Left lung (tissue), 14 donors: ENCODE measurements at places on chromosomes 4 and X. TPM values are rescaled to one million over a fixed set of nuclear protein-coding genes. Genes with fewer than 3 reads are reported as not detected.

Gene QRFPR
- 1.6 TPM for polyA plus RNA-seq

Gene MAGEB17
- polyA plus RNA-seq, result 0.11 TPM

Gene MECP2
- 30.6 TPM for polyA plus RNA-seq

Gene CT55
- polyA plus RNA-seq, result 0.23 TPM

Gene CLNK
- polyA plus RNA-seq, result 0.23 TPM

Gene FGD1
- polyA plus RNA-seq, result 17.7 TPM

DNA sequence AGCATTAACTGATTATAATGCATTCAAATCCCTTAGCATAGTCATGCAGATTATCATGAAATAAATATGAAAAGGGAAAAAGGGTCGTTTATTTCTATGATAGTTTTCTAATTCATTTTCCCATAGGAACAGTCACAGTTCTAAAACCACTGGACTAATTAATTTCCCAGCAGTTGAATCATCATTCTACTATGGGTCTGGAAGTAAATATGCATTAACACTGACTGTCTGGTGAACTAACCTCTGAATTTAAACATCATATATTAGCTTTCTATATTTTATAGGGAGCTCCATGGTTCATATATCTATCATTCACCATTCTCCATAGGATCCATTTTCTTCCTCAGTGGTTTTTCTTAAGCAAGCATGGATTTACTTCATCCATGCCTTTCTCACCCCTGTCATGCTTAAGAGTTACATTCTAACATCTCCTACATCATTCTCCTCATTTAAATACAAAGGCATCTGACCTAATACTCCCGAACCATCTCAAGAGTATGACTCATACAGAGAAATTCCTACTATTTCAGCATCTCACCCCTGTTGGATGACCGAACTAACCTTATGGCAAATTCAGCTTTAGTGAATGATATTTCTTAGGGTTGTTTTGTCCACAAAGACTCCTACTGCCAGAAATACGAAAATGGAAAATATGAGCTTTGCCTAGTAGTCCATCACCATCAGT, 198.7 kb upstream of the ADAMTS3 start:
- H3K27ac ChIP-seq, result peak overlapping the region; percentile 24
- no peaks in the 10 kb centered on the region for H3K36me3 ChIP-seq
- no peak for DNase-seq
- H3K4me3 ChIP-seq, result no peak overlapping the region
- H3K4me1 ChIP-seq, result no peaks in the 10 kb centered on the region

DNA sequence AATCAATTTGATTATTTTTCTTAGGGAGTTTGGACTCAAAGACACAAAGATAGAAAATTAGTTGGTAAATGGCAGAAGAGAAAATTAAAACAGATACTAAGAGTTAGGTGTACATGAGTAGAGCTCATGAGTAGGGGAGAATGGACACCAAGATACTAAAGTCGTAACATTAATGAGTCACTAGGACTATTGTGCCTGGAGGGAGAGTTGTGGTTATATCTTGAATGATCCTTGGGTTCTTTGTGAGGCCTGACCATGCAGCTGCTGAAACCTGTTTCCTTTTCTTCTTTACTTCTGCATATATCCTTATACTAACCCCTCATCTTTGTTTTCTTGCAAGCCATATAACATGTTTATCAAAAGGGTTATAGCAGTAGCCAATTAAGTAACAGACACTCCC, 532.8 kb downstream of the RPA4 start:
- H3K36me3 ChIP-seq, result no peaks in the 10 kb centered on the region
- no peaks in the 10 kb centered on the region for H3K4me1 ChIP-seq
- H3K27ac ChIP-seq, result no peak overlapping the region
- no peak for DNase-seq
- no peak overlapping the region for H3K4me3 ChIP-seq

- no peaks in the 10 kb centered on the region for H3K27me3 ChIP-seq
- DNase-seq, result no peak
- H3K4me1 ChIP-seq, result no peaks in the 10 kb centered on the region
- H3K4me3 ChIP-seq, result no peak overlapping the region
- H3K27ac ChIP-seq, result no peak overlapping the region
- no peaks in the 10 kb centered on the region for H3K36me3 ChIP-seq
These were observed 951.5 kb upstream of the SLIT2 start for GRCh38 chr4:19300213-19300612.

DNA sequence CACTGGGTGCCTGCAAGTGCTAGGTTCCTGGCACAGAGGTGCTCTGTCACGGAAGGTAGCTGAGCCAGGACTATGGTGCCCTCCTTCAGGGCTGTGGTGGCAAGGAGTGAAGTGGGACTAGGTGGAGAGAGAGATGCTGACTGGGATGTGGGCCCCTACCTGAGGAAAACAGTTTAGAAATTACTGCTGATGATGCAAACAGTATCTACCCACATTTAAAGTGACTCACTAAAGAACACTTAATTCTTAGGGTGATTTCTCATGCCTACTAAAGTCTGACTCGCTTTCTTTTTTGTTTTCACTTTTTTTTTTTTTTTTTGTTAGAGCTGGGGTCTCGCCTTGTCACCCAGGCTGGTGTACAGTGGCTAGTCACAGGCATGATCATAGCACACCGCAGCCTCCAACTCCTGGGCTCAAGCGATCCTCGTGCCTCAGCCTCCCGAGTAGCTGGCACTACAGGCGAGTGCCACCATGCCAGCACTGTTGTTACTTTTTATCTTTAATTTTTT, 3.1 kb downstream of the ZNF185 start:
- no peaks in the 10 kb centered on the region for H3K36me3 ChIP-seq
- no peaks in the 10 kb centered on the region for H3K4me1 ChIP-seq
- no peaks in the 10 kb centered on the region for H3K27me3 ChIP-seq

- no peak overlapping the region for H3K4me3 ChIP-seq
- no peak overlapping the region for H3K27ac ChIP-seq
- DNase-seq, result no peak
- H3K4me1 ChIP-seq, result no peaks in the 10 kb centered on the region
- H3K27me3 ChIP-seq, result no peaks in the 10 kb centered on the region
These were observed 157.1 kb upstream of the RBPJ start for GRCh38 chr4:26163425-26164362.

DNA sequence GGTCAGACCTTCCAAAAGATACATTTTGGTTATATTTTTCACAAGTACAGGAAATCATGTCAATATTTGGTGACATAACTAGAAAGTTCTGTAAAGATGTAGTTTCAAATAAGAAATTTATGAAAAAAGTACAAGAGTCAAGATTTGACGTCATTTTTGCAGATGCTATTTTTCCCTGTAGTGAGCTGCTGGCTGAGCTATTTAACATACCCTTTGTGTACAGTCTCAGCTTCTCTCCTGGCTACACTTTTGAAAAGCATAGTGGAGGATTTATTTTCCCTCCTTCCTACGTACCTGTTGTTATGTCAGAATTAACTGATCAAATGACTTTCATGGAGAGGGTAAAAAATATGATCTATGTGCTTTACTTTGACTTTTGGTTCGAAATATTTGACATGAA, 536 bp downstream of the UGT2B7 start:
- no peak overlapping the region for H3K4me3 ChIP-seq
- no peak overlapping the region for H3K27ac ChIP-seq
- no peaks in the 10 kb centered on the region for H3K27me3 ChIP-seq
- DNase-seq, result no peak
- H3K4me1 ChIP-seq, result no peaks in the 10 kb centered on the region

DNA sequence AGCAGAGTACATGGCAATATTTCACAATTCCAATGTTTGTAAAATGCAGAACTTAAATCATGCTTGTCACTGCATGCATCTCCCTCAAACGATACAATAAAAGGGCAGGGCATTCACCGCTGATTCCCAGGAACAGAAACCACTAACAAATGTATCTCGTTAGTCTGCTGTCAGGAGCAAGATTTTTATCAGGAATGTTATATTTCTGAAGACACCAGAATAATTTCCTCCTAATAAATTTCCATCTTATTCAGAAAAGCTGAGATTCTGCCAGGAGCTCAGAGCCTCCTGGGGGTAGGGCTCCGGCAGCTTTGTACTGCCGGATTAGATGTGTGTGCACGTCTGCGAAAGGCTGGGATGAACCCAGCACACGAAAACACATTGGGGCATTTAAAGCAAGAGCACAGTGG, 54.0 kb upstream of the LDB2 start:
- no peak for DNase-seq
- H3K27ac ChIP-seq, result no peak overlapping the region
- no peaks in the 10 kb centered on the region for H3K27me3 ChIP-seq

DNA sequence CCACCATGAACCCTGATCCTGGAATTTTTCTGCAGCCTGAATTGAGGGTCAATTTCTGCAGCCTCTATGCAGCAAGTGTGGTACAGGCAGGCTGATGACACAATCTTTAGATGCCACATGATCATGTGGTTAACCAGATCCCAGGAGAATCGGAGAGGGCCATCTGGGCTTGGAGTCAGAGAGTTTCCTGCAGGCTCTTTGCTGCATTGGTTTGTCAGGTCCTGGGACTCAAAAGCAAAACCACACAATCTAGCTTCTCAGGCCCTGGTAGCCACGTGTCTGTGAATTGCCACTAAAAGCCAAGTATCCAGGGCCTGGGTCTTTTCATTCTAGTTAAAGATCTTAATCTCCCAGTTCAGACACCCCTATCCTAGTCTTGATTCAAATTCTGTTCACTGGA, 464.5 kb downstream of the BCOR start:
- H3K27me3 ChIP-seq, result no peaks in the 10 kb centered on the region
- no peaks in the 10 kb centered on the region for H3K36me3 ChIP-seq
- H3K4me3 ChIP-seq, result no peak overlapping the region

GRCh38 chrX:2517055-2517454, 16.3 kb upstream of the DHRSX start:
- no peak overlapping the region for H3K4me3 ChIP-seq
- no peaks in the 10 kb centered on the region for H3K36me3 ChIP-seq
- no peak overlapping the region for H3K27ac ChIP-seq
- H3K27me3 ChIP-seq, result no peaks in the 10 kb centered on the region

GRCh38 chr4:7767526-7767925, 172.1 kb downstream of the AFAP1 start:
- H3K4me3 ChIP-seq, result no peak overlapping the region
- H3K4me1 ChIP-seq, result no peaks in the 10 kb centered on the region
- H3K27me3 ChIP-seq, result no peaks in the 10 kb centered on the region
- H3K27ac ChIP-seq, result no peak overlapping the region

DNA sequence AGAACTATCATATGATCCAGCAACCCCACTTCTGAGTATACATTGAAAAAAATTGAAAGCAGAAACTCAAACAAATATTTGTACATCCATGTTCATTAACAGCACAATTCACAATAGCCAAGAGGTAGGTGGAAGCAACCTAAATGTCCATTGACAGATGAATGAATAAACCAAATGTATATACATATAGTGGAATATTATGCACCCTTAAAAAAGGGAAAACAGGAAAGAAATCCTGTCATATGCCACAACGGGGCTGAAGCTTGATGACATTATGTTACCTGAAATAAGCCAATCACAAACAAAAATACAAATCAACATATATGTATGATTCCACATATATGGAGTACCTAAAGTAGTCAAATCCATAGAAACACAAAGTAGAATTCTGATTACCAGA, 68.0 kb downstream of the ZAR1 start:
- no peaks in the 10 kb centered on the region for H3K27me3 ChIP-seq
- H3K4me1 ChIP-seq, result no peaks in the 10 kb centered on the region
- no peaks in the 10 kb centered on the region for H3K36me3 ChIP-seq
- no peak overlapping the region for H3K27ac ChIP-seq
- DNase-seq, result no peak
- no peak overlapping the region for H3K4me3 ChIP-seq

DNA sequence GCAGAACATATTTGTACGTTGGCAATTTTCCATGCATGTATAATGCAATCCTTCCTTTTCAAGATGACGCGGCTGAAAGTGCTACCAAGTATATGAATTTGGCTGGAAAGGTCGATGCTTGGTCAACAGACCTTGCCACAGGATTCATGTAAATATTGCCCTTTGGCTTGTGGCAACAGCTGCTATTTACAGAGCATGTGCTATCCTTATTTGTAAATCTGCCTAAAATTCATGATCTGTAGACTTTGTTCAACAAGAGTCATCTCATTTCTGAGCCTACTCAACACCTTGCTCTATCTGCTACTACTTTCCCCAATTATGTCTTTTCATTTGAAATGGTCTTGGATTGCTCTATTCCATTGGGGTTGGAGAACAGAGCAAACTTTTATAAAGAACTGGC, 1.9 kb upstream of the SMARCA1 start:
- H3K27me3 ChIP-seq, result no peaks in the 10 kb centered on the region
- H3K4me1 ChIP-seq, result no peaks in the 10 kb centered on the region
- no peak overlapping the region for H3K27ac ChIP-seq
- DNase-seq, result no peak
- H3K36me3 ChIP-seq, result no peaks in the 10 kb centered on the region

- H3K27ac ChIP-seq, result no peak overlapping the region
- H3K27me3 ChIP-seq, result no peaks in the 10 kb centered on the region
- DNase-seq, result no peak
- no peaks in the 10 kb centered on the region for H3K36me3 ChIP-seq
- peaks cover 8% of the 10 kb centered on the region for H3K4me1 ChIP-seq
These were observed 728 bp upstream of the HGFAC start for GRCh38 chr4:3440979-3441500.

DNA sequence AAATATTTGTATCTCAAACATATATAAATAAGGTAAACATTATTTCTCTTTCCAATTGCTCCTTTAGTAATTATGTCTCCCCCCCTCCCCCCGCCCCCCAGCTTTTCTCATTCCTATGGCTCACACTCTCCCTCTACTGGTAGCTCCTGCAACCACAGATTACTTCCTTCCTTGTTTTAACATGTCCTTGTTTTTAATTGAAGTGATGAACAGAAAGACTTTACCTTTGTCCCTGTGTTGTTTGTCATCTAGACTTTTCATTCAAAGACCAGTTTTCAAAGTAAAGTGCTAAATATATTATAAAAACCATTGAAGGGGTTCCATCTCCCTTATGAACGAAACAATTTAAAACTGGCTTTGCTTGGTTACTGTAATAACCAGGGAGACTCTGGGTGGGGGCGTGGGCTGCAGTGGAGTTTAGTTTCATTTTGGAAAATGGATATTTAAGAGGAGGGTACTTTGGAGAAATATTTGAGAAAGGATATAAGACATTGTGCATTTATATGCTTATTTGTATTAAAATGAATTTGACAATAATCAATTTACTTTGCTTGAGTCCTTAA, 352.9 kb downstream of the RAPGEF2 start:
- no peak for DNase-seq
- H3K27me3 ChIP-seq, result no peaks in the 10 kb centered on the region
- no peaks in the 10 kb centered on the region for H3K4me1 ChIP-seq
- no peaks in the 10 kb centered on the region for H3K36me3 ChIP-seq

GRCh38 chrX:19193565-19193964, 71.3 kb upstream of the ADGRG2 start:
- no peak for DNase-seq
- H3K4me1 ChIP-seq, result no peaks in the 10 kb centered on the region
- no peaks in the 10 kb centered on the region for H3K27me3 ChIP-seq
- no peaks in the 10 kb centered on the region for H3K36me3 ChIP-seq
- H3K4me3 ChIP-seq, result no peak overlapping the region
- no peak overlapping the region for H3K27ac ChIP-seq

- no peaks in the 10 kb centered on the region for H3K36me3 ChIP-seq
- H3K4me1 ChIP-seq, result peaks cover 5% of the 10 kb centered on the region
- no peak overlapping the region for H3K4me3 ChIP-seq
- H3K27ac ChIP-seq, result no peak overlapping the region
- DNase-seq, result no peak
These were observed 17.6 kb downstream of the DYNLT3 start for GRCh38 chrX:37829721-37830120.

GRCh38 chr4:74793757-74794381, 454 bp downstream of the BTC start:
- DNase-seq, result peak; percentile 58
- no peaks in the 10 kb centered on the region for H3K27me3 ChIP-seq
- peaks cover 9% of the 10 kb centered on the region for H3K4me1 ChIP-seq
